ENCODE measurements at places on chromosomes 3 and 15.

DNA sequence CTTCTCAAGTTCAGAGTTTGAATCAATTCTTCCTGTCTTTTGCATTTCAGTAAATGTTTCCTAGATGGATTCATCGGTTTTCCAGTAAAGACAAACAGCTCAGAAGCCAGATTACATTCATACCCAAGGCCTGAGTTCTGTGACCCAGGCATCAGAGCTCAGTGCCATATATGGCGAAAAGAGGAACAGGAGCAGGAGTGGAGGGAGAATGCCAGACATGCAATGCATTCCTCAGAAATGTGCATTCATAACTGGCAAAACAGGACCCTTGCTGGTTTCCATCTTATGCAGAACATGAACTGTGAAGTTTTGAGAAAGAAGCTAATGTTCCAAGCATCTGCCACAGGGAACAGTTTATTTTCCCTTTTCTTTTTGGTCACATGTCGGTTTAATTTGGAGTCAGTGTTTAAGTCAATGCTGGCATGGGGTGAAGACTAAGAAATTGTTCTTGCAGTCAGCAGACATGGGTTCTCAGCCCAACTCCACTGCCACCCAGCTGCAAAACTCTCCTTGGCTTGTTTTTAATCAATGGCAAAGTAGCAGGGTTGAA lies 116.5 kb downstream of the LPP start:
- peak; percentile 90 for DNase-seq

DNA sequence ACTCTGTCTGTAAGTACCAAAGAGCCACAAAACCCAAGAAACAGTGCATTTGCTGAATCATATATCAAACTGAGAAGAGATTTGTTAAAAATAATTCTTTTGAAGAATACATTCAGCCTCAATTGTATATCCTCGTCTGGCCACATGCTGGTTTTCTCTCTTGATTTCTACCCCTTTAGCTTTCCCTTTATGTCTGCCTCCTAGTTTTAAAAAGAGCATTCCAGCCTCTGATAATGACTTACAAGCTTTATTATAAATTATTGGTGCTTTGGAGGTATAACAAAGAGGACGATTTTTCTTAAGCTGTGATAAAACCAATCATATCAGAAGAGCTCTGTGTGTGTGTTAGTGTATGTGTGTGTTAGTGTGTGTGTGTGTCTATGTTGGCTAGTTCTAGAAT lies 70.4 kb upstream of the ROBO2 start:
- DNase-seq, result no peak

- DNase-seq, result no peak
Measured at GRCh38 chr3:65548848-65549625, 489.7 kb downstream of the MAGI1 start.

- no peak for DNase-seq
Measured at GRCh38 chr15:40923551-40923950, 5.6 kb upstream of the DLL4 start.

DNA sequence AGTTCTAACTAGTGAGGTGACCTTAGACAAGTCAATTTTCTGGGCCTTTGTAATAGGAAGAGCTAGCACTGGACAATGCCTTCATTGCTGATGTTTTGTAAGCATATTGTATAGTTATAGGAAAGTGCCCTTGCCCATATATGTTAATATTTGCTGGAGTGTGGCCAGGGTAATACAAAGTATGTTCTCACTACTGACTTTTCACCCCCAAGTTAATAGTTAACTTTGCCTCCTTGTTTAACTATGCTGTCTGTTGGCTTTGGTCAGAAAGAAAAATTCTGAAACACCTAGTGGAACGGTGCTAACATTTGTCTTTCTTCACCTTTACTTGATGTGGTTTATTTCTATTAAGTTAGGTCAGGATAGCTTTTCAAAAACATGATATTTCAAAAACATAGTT lies 287.4 kb upstream of the CTNNB1 start:
- no peak for DNase-seq

GRCh38 chr3:16147220-16147994 lies 27.1 kb upstream of the GALNT15 start:
- no peak for DNase-seq

DNA sequence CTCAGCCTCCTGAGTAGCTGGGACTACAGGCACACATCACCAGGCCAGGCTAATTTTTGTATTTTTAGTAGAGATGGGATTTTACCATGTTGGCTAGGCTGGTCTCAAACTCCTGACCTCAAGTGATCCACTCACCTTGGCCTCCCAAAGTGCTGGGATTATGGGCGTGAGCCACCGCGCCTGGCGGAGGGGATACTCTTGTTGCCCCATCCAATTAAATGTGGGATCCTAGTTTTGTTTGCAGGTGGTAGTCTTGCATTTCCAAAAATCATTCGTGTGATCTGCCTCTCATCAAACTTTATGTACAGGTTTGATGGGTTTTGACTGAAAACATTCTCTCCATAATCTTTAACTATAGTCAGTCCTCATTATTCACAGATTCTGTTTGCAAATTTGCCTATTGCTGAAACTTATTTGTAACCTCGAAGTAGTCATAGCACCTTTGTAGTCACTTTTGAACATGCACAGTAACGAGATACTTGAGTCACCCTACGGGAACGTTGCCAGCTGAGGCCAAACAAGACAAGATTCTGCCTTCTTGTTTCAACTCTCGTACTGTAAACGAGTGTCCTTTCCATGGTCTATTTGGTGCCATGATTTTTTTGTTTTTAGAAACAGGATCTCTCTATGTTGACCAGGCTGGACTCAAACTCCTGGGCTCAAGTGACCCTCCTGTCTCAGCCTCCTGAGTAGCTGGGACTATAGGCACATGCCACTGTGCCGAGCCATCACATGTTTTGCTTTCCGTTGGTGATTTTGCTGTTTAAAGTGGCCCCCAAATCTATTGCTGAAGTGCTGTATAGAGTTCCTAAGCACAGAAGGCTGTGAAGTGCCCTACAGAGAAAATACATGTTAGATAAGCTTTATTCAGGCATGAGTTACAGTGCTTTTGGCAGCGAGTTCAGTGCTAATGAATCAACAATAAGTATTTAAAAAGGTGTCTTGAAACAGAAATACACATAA lies 8.1 kb upstream of the MAPK6 start:
- DNase-seq, result no peak

DNA sequence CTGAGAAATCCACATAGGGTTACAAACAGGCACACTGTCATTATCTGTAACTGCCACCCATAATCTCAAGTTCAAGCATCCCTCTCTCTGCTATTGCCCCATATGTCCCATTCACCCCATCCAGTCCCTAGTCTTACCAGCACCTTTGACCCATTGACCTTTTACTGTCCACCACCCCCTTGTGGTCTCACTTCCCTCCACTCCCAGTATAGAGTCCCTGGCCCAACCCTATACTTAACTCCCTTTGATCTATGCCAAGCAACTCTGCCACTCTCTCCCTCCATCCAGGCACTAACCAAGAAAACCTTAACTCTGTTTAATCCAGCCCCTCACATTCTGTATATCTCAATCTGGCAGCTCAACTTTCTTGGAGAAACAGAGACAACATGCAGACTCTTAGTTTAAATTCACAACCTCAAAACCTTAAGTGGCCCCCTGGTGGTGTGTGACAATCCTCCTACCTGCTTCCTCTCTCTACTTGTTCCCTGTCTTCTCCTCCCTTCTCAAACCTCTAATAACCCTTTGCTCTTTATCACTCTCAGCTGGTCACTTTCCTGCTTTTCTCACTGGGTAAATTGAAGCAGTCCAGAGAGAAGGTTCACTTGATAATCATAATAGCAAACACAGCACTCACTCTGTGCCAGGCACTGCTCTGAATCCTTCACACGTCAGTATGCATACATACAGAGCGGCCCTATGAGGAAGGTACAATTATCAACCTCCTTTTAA lies 162.7 kb downstream of the STT3B start:
- DNase-seq, result peak; percentile 23

- no peak for DNase-seq
Measured at GRCh38 chr15:65038836-65039235, 6.4 kb upstream of the SLC51B start.

GRCh38 chr15:83516935-83517334 lies 69.8 kb downstream of the SH3GL3 start:
- DNase-seq, result no peak

GRCh38 chr3:47857151-47857550 lies 54.2 kb downstream of the DHX30 start:
- DNase-seq, result no peak

- no peak for DNase-seq
Measured at GRCh38 chr3:45617430-45618080, 23.0 kb downstream of the LIMD1 start.

- peak; percentile 59 for DNase-seq
Measured at GRCh38 chr3:9916346-9916733, 558 bp upstream of the IL17RC start.

DNA sequence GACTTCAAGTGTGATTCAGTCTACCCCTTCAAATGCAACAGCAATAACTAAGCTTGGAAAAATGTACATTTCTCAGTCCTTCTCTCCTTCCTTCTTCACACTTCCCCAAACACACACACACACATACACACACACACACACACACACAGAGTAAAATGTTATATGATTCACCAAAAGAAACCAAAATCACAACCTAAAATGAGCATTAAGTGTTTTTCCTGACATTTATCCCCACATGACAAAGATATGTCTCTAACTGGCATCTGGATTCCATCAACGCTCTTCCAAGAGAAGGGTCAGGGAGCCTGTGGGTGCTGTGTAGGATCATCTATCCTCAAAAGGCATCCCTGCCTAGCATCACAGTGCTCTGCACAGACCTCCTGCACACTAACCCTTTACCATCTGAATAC lies 21.0 kb downstream of the PDZRN3 start:
- DNase-seq, result no peak

- no peak for DNase-seq
Measured at GRCh38 chr3:122508135-122508914, 6.4 kb downstream of the KPNA1 start.

DNA sequence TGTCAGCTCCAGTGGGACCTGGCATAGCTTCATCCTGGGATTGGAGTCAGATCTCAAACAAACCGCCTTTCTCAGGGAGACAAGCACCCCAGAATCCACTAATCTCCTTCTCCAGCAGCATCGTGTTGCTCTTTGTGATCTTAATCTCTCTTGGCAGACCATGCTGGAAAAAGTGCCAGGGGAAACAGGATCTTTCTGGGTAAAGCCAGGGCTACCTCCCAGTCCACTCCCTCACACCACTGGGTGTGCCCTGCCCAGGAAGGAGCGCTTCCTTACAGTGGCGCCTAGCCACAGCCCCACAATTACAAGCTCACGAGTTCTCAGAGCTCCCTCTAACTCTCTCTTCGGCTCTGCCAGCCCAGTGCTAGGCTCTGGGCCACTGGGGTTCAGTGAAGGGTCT lies 32.2 kb downstream of the RPLP1 start:
- DNase-seq, result no peak

- DNase-seq, result peak; percentile 20
Measured at GRCh38 chr3:25257026-25257425, 171.0 kb upstream of the RARB start.

- no peak for DNase-seq
Measured at GRCh38 chr3:73215281-73215680, 153.8 kb downstream of the EBLN2 start.

DNA sequence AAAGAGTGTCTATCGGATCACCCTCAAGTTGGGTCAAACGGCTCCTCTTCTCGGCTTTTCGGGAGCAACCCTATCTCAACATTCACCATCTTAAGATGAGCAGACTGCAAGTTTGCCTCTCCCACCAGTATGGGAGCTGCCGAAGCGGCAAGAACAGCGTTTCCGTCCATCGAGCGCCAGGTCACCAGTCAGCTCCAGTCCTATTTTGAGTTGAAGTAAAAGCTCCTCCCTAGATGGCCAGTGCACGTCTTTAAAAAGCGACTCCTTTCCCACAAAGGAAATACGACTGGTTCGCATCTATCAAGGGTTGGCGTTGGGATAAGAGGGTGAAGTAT lies 369 bp upstream of the U2SURP start:
- DNase-seq, result no peak

Measured in trophoblast cell (in vitro differentiated cells and primary cell).